ENCODE measurements at places on chromosomes 5 and 9.
A peak's percentile ranks its signal among the peaks of the same experiment; 100 is the strongest.

GRCh38 chr5:96661855-96662724 lies at the start of gene CAST:
Gene CAST (plus strand): TSS chr5:96662376. CDS start chr5:96662423, 47 bp downstream.
- DNase-seq, result peak; percentile 90

GRCh38 chr5:132674671-132675506 lies 1.1 kb downstream of the IL4 start:
- DNase-seq, result peak; percentile 92

DNA sequence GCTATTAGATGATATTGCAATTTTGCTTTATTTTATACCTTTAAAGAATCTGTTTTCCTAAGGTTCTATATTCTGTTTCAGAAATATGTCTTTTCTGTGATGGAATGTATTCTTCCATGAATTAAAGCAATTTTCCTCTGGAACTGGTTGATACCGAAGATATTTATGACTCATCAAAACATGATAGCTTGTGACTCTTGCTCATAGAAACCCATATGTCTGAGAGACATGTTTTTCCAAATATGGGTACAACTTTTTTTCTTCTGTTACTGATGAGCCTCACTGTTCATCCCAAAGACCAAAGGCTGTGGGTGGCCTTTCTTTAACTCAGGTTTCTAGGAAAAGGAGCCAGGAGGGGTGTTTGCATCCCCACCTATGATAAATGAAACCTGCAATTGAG lies 126.1 kb upstream of the PAPPA start:
- peak; percentile 72 for DNase-seq

GRCh38 chr5:139512786-139513390 lies 30.3 kb upstream of the STING1 start:
- DNase-seq, result no peak

GRCh38 chr5:172497591-172498255 lies 43.4 kb upstream of the SH3PXD2B start:
- DNase-seq, result no peak

DNA sequence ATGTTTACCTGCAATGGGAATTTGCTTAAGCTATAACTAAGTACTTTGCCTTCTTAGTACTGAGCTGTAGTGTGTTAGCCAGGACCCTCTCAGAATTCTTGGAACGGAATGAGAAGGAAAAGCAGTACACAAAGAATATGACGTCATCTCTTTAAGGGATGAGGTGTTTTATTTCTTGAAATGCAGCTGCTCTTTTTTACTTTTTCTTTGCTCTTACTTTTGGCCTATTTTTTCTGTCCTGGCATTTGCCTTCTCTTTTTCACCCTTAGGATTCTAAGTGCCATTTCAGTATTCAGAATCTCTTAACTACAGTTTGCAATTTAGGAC lies 10.1 kb downstream of the KIF2A start:
- no peak for DNase-seq
